Right renal cortex interstitium (tissue), 3 donors: ENCODE measurements at places on chromosomes 5 and 9.

DNA sequence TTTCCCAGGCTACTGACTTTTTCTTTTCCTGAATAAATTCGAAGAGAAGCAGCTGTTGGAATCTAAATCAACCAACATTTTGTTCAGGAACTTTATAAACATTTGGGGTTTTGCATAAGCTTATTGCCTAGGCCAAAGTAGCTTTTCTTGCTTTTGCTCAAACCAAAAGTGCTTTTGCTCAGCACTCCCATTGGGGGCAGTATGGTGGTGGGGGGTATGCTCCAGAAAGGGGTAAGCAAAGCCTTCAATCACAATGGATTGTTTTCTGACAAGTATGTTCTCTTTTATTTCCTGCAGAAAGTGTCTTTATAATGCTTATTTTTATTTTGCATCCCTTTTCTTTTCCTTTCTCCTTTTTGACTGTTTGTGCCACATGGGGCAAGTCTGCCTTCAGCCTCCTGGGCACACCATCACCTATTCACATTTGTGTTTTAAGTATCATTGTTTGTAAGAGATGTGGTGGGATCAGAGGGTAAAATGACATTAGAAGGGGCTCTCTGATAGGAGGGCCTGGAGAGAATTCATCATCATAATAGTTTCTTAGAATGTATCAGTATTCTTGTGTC is 86.0 kb downstream of the PRDM6 start:
- no peak for DNase-seq

- no peak for DNase-seq
Observed at GRCh38 chr9:123769719-123770118, 160.2 kb downstream of the DENND1A start.

- DNase-seq: no peak
Observed at GRCh38 chr9:136098844-136099243, 3.8 kb upstream of the NACC2 start.

- DNase-seq: no peak
Observed at GRCh38 chr9:137982200-137982599, 104.6 kb downstream of the CACNA1B start.

DNA sequence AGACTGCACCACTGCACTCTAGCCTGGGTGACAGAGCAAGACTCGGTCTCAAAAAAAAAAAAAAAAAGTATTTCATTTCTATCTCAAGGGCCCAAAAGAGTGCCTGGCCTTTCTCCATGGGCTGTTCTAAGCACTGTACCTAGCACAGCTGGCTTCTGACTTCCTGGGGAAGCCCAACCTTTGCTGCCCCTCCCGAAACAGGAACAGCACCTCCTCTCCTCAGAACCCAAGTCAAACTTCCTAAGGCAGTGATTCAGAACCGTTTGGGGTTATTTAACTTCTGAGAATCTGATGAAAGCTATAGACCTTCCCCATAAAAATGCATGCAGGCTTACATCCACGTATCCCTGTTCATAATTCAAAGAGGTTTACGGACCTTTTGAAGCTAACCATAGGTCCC is 57.8 kb downstream of the NRG2 start:
- DNase-seq: no peak

DNA sequence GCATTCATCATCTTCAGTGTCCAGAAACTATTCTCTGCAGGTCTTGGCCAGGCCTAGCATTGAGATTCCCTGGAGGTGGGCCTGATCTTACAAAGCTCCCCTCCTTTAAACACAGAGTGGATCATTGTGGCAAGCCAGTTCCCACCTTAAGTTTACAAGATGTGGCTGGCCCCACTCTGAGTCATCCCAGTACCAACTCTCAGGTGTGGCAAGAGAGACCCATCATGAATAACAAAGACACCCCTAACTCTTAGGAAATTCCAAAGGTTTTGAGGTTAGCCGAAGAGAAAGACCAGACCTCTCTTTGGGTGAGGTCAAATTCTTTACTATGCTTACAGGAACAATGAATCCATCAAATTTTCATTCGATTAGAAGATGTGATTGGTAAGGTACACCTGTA is 78.2 kb downstream of the RFK start:
- no peak for DNase-seq

- DNase-seq: no peak
Observed at GRCh38 chr5:5330728-5331452, 91.6 kb upstream of the ICE1 start.

- DNase-seq: no peak
Observed at GRCh38 chr9:23938908-23939307, 112.9 kb upstream of the ELAVL2 start.

GRCh38 chr5:158874792-158875191 is 224.9 kb downstream of the EBF1 start:
- DNase-seq: no peak

- no peak for DNase-seq
Observed at GRCh38 chr5:169197343-169197742, 103.6 kb downstream of the SLIT3 start.

- DNase-seq: no peak
Observed at GRCh38 chr5:61609840-61610677, 278.0 kb downstream of the ZSWIM6 start.

- no peak for DNase-seq
Observed at GRCh38 chr9:82673201-82673600, 389.7 kb downstream of the RASEF start.

GRCh38 chr5:50365426-50366251 is 75.4 kb downstream of the EMB start:
- DNase-seq: no peak

DNA sequence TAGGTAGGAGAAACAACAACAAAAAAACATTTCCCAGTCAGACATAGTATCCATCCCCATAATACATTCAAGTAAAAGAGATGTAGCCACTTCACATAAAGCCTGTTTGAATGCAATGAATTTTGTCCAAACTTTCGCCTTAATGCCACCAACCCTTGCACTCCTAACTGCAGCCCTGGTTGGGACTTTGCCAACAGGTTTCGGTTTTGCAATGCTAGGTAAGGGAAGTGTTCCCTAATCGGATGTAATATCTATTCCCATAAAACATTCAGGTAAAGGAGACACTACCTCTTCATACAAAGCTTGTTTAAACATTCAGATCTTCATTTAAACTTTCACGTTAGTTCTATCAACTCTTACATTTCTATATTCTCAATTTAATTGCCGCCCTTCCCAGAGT is 336.1 kb downstream of the DRD1 start:
- no peak for DNase-seq

DNA sequence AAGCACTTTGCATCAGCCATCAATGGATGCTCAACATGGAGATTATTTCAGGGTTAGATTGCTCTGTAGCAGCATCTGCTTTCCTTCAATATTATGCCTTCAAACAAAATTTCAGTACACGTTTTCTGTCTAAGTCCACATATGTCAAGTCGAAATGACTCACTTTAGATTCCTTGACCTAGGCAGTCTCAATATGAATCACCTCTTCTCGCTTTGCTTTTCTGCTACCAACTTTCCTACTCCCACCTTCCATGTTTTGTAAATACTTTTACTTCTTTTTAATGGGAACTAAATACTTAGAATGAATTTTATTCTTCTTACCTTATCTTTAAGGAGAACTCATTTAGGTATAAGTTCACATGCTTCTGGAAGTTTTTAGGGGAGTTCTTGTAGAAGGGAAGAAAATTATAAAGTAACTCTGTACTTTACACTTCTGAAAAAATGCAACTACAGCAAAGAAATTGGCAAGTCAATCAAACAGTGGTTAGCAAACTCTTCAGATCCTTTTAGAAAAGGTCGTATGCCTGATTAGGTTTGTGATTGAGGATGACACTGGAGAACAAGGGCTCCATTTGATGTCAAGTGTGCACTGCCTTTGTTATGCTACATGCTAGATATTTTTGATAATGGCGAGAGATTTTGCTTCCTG is 478.5 kb upstream of the SMARCA2 start:
- DNase-seq: no peak

- no peak for DNase-seq
Observed at GRCh38 chr5:133967124-133967523, 1.3 kb downstream of the C5orf15 start.

DNA sequence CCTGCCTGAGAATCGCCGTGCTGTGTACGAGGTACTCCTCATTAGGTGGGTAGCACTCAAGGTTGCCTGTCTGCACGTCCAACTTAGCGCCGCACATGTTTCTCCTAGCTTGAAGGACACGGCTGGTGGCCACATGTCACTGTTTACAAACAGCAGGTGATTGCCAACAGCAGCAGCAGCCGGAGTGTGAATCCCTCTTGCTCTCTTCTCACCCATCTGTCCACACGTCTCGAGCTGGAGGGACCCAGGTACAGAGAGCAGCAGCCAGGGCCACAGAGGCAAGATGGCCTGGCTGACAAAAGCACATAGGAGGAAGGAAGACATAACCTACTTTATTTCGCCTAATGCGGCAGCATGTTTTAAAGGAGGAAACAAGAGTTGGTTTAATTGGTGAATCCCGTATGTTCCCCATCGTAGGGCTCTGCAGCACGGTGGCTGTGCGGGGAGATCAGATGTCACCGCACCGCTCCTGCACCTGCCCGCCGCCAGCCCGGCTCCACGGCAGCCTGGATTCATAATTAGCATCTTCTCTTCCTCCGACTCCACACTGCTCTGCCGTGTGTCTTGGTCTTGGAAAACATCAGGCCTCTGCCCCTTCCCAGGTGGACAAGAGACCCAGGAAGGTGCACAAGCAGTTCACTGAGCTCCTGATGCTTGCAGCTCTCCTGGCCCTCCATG is 201.6 kb upstream of the IRX1 start:
- DNase-seq: no peak

DNA sequence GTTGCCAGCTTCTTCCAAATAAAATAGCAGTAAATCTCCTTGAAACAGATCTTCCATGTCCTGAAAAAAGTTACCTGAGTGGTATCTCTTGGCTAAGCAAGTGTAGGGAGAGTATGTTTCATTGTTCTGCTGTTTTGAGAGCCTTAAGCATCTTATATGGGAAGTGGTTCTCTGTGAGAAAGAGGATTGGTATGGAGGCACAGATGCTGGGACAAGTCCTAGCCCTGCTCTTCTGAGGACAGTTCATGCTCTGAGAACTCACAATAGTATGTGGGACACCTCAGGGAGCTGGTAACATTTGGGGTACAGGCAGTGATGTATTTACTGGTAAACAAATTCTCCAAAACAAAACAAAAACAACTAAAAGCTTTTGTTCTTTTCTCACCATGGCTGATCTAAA is 2.0 kb downstream of the PPP3R2 start:
- DNase-seq: no peak

DNA sequence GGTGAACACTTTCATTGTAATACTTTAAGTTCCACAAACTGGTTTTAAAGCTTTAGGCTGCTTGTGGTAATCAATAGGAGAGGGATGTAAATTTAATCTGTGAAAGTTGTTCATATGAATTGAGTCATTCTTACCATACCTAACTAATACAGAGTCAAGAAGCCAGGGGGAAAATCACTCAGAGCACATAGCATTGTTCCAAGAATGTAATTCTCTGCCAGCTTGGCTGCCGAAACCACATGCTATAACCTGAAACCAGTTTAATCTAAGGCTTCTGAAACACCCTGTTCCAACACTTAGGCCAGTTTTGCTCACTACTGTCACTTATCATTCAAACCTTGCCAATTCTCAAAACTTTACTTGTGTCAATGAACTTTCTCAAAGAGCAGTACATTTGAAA is 528.8 kb upstream of the GRAMD2B start:
- DNase-seq: no peak

DNA sequence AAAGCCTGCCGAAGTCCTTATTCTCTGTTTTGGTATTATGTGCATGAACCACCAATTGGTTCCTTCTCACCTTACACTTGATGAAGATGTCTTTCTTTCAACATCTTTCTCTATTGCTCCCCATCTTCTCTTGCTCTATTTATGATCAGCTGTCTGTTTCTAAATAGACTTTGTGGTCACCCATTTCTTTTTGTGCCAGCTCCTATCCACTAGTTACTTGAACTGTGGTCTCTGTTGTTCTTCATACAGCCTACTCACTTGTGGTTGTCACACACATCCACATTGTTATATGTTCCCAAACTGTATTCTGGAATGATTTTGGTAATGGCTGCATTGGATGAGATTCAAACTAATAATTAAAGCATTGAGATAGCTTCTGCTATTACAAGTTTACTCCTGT is 11.4 kb downstream of the VCAN start:
- no peak for DNase-seq

- no peak for DNase-seq
Observed at GRCh38 chr9:77454663-77455062, 193.5 kb downstream of the GNA14 start.

DNA sequence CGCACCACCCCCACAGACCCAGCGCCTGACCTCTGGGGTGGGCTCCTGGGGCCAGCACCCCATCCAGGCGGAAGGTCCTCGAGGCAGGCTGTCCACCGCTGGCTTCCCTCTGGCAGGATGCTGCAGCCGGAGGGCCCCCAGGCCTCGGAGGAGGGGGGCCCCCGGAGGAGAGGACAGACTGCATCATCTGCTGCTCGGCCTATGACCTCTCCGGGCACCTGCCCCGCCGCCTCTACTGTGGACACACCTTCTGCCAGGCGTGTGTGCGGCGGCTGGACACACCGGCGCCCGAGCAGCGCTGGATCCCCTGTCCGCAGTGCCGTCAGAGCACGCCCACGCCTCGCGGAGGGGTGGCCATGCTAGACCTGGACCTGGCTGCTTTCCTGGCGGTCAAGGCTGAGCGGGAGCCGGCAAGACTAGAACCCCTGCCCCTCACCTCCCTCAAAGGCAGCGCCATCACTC is 1.2 kb downstream of the RNF224 start:
- no peak for DNase-seq

- no peak for DNase-seq
Observed at GRCh38 chr5:143114481-143114880, 289.0 kb downstream of the NR3C1 start.
